Femur (tissue), 1 donor: ENCODE measurements at places on chromosomes 5 and 9.

GRCh38 chr5:10457682-10458574, 16.2 kb downstream of the ROPN1L start:
- no peak for DNase-seq

DNA sequence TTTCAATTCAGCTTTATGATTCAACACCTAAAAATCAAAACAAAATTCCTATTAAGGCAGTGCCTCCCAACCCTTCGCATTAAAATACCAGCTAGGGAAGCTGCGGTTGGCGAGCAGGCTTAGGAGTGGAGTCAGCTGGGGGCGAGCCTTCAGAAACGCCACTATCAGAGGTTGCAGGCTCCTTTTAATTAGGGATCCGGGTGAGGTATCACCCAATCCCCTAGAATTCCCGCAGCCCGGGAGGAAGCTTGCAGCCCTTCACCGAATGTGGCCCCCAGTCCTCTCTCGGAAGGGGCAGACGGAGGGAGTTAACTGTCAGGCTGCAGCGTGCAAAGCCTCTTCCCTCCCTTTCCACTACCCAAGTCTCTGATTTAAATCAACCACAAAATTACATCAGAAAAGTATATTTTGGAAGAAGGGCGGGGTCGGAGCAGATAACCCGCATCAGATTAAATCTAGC, 1.7 kb downstream of the STC2 start:
- no peak for DNase-seq

DNA sequence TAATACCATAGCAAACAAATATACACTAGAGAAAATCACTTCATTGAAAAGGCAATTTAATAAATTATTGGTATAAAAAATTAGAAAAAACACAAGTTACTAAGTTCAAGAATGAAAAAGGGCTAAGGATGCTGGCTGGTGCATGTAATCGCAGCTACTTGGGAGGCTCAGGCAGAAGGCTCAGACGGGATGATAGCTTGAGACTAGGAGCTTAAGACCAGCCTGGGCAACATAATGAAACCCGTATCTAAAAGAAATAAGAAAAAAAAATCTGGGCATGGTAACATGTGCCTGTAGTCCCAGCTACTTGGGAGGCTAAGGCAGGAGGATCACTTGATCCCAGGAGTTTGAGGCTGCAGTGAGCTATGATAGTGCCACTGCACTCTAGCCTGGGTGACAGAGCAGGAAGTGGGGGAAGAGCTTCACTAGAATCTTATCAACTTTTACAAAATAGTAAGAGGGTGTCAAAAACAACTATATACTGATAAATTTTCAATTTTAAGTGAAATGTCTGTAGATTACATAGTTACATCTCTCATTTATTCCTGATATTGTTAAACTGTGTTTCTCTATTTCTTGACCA, 42.2 kb upstream of the PPP2CA start:
- DNase-seq = no peak

- no peak for DNase-seq
Measured at GRCh38 chr5:142292808-142293207, 32.0 kb downstream of the SPRY4 start.

- DNase-seq = no peak
Measured at GRCh38 chr5:146009020-146009419, 72.6 kb downstream of the SH3RF2 start.

- no peak for DNase-seq
Measured at GRCh38 chr9:34124926-34125325, 1.6 kb downstream of the DCAF12 start.

DNA sequence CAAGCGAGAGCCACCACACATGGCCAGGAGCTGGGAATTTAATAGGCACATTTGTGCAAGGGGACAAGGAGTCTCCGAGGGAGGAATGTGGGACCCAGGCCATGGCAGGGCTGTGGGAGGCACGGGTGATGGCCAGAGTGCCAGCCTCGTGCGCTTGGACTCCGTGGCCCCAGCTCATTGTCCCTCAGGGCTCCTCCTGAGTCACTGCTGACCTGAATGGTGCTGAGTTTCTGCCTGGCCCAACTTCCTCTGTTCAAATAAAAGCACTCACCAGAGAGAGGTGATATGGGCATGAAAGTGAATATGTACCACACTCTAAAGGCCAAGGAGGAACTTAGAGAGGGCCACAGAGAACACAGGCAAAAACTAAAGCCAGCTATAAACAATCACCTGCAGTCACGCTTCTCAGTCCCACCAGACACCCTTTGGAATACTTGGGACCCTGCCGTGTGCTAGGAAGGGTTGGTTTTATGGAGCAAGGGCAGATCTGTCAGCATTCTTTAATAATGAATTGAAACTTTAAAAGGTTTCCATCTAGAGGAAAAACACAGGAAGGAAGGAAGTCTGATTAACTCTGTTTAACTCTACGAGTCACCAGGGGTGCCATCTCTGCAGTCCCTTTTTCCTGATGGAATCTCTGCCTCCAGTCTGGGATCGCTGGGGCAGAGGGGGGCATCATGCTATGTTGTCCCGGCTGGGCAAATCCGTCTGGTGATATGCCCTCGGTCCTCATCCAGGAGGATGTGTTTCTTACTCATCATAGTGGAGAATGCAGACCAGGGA, 25.1 kb upstream of the UBE2QL1 start:
- no peak for DNase-seq

GRCh38 chr5:136141561-136141960, 8.9 kb downstream of the SMAD5 start:
- DNase-seq = no peak

- DNase-seq = no peak
Measured at GRCh38 chr5:142834504-142834903, 64.3 kb downstream of the ARHGAP26 start.

- peak; percentile 69 for DNase-seq
Measured at GRCh38 chr5:74040065-74040551, 414.1 kb downstream of the ARHGEF28 start.

DNA sequence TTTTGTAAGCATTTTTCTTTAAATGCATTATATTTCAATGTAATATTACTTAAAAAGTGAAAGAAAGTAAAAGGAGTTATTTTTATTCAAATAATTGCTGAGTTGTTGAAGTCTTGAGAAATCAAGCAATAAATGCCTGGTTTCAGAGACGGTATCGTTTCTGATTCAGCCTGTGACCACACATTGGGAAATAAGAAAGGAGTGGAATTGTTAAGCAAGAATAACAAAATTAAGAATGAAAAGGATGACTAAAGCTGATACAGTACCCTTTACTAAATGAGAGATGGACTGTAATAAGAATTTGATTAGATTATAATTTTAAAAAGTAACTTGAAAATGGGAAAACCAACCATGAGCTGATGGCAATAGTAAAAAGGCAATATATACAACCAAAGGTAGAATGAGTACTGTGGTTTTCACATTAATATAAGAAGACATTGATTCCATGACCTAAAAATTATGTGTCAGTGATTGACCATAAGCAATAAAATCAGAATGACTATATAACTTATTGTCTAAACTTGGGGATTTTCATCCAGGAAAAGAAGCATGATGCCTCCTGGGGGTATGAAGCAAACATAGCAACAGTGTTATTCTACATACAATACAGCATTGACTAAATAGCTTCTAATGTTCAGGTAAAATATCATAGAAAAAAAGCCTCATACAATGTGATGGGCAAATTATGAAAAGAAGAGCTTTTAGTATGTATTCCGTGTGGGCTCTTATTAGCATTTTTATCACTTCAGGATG, 101.9 kb upstream of the PRDM9 start:
- no peak for DNase-seq

GRCh38 chr9:23824830-23825591, 1.0 kb downstream of the ELAVL2 start:
- DNase-seq = peak; percentile 59

DNA sequence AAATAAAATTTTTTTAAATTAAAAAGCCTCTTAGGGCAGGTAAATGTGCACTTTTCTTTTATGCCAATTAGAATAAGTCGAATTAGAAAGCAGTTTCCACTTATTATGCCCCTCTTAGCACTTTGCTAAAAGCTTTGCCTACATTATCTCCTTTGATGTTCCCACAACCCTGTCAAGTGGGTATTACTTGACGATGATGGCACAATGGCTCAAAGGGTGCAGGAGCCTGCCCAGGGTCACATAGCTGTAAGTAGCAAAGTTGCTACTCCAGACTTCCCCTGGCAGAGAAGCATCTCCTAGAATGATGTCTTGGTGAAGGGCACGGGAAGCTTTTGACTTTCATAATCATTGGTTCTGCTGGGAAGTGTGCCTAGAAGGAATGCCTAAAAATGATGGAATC, 18.4 kb upstream of the IQGAP2 start:
- DNase-seq = no peak

- no peak for DNase-seq
Measured at GRCh38 chr5:57221049-57221568, 47.2 kb downstream of the GPBP1 start.

DNA sequence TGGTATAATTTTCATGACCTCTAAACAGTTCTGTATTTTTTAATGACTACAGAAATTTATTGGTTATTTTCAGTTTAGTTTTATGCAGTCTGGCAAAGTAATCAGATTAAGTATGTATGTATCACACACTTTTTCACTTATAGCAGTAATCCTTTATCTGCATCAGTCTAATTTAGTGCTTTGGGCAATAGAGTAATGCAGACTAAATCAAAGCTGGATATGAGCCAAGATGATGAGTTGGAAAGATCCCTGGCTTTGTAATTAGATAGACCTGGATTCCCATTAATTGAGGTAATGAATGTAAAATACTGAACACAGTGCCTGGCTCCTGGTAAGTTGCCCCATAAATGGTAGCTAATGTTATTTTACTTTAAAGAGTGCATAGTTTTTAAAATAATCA, 215.4 kb upstream of the TLX3 start:
- DNase-seq = no peak

GRCh38 chr5:149442563-149443182, 63.6 kb upstream of the IL17B start:
- DNase-seq = peak; percentile 89

DNA sequence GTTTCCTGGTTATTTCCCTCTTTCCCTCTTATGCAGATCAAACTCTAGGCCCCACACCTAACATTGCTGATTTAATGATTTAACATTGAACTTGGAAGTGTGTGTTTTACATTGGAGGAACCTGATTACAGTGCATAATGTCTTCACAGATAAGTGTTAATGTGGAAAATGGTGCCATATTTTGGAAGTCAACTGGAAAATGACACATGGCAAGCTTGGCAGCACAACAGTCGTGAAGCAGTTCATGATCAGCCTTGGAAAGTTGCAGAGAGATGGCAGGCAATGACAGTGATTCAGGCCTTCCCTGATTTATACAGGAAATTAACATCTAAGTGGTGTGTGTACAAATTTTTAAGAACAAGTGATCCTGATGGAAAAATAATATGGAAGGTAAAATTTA, 80.0 kb upstream of the CTNND2 start:
- no peak for DNase-seq

GRCh38 chr5:77844623-77845323, 68.6 kb upstream of the TBCA start:
- DNase-seq = peak; percentile 25

DNA sequence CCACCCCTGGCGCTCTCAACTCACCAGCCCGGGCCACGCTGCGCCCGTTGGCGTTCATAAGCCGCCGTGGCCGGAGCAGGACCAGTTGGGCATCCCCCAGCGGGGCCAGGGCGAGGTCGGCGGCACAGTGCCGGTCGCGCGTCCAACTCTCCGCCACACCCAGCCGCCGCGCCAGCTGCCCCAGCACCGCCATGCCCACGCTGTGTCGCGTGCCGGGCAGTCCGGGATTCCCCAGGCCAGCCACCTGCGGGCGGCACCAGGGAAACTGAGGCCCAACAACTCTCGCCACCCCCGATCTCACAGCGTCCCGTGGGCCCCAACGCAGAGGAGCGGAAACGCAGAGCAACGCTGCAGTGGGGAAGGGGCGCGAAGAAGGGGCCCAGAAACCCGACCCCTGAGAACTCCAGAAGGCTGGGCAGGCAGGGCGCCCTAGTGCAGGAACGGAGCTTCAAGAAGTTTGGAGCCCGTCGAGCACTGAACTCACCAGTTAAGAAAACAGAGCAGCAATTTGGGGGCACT, 453 bp downstream of the PTRH1 start:
- DNase-seq = peak; percentile 37

- peak; percentile 51 for DNase-seq
Measured at GRCh38 chr5:56415356-56415765, 182.2 kb upstream of the ANKRD55 start.

DNA sequence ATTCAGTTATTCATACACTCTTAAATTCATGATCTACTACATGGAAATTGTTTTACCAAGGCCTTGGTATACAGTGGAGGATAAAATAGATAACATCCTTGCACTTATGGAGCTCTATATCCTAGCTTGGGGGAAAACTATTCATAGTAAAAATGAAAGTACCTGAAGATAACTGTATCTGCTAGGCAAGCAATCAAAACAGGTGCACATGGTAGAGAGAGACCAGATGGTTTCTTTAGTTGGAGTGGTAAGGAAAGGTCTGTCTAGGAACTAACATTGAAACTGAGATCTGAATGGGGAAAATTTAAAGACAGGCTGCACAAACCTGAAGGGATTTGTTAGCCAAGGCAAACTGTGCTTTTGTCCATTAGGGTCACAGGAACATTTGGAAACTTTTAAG, 11.1 kb upstream of the SLCO4C1 start:
- DNase-seq = no peak

- DNase-seq = peak; percentile 77
Measured at GRCh38 chr9:121285835-121286687, 18.1 kb downstream of the GSN start.

DNA sequence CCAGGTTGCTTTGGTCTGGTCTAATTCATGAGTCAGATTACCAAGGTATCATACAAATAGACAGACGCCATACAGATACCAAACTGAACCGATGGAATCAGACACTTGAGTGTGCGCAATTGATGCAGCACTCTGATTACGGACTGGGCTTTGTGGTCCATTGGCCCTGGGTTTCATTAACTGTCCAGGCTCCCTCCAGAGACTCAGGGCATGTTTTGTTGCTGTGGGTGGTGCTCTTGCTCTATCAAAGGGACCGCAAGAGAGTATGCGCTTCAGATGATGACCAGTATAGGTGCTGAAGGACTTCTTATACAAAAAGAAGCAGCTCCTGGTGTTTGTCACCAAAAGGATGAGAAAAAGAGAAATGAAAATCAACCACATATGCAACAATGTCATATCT, 36.9 kb upstream of the ANKRD55 start:
- DNase-seq = no peak

DNA sequence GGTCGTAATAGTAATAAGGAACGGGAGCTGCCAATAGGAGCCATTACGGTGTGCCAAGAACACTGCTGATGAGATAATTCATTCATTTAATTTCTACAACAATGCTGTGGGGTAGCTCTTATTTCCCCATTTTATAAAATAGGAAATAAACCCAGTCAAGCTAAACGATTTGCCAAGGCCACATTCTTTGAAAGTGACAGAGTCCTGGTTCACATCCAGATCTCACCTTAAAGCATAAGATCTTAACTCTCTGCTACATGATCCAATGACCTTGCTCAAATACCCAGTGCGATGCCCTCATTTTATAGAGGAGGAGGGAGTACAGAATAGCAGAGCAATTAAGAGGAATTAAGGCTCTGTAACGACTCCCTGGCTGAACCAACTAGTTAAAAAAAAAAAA, 5.0 kb downstream of the PDE6A start:
- DNase-seq = no peak

- no peak for DNase-seq
Measured at GRCh38 chr9:137198051-137198901, 2.3 kb downstream of the TPRN start.

- DNase-seq = no peak
Measured at GRCh38 chr9:89632192-89632733, 27.5 kb downstream of the GADD45G start.

- DNase-seq = no peak
Measured at GRCh38 chr5:24649531-24649930, 4.8 kb upstream of the CDH10 start.
